ENCODE measurements at places on chromosomes 4 and X.

GRCh38 chr4:139153411-139154133 is 23.4 kb downstream of the ELF2 start:
- no peak for DNase-seq

DNA sequence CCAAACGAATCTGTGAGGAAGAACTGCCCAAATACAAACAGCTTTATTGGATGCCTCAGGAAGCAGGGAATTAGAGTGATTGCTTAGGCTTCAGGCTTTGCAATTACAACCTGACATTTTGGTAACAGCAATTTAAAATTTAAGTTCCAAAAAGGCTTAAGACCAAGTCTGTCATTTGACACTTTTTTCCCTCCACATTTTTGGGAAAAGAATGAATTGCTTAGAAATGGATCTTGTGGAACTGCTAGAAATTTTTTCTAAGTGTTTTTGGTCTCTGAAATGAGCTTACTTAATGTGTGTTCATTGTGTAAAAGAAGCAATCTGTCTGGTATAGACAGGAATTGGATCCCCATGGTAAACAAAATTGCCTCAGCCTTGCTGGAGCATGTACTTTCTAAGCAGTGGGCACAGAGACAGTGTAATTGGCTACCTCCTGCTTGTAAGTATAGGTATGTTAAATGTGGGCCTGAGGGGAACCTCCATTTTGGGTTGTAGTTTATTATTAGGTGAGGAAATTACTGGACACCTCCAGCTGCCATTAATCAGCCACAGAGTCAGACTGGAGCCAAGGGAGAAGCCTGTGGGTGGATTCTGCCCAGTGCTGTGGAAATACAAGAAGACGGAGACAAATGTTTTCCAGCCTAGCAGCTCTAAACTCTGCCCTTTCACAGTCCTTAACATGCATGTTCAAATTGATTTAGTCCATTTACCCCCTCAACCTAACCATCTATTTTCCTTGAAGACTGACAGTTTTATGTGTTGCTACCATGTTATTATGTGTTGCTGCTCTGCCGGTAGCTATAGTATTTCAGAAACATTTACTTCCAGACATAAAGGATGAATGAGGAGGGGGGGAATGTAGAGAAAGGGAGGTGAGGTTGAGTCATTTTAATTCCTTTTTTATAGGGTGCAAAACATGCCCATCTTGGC is 473.0 kb downstream of the SPRY1 start:
- no peak for DNase-seq

GRCh38 chrX:136710325-136710951 is 62.5 kb downstream of the CD40LG start:
- no peak for DNase-seq

- DNase-seq: peak; percentile 68
These were observed 20.5 kb upstream of the ZNF81 start for GRCh38 chrX:47815901-47816845.

DNA sequence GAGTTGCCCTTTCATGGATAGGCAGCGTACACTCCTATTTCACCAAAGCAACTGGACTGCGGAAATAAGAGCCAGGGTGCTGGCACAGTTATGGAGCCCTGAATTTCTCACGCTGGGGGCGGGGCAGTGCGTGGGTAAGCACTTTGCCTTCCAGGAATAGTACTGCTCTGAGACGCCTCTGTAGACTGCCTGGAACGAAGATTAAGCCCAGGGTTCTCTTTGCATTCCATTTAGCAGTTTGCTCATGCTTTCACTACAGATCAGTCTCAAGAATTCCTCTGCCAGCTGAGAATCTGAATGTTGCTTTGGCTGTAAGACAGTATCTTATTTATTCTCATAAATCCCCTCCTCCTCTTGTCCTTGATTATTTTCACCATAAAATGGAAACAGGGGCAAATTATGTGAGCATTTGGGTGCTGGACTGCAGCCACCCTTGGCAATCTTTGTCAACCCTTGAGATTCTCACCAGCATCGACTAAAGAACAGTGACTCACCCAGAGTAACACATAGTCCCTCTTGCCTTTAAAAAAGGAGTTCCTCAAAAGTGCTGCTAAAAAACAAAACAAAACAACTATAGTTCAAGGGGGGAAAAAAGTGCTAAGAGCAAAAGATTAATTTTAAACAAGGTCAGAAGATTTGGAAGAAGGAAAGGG is 88.9 kb upstream of the CITED1 start:
- DNase-seq: no peak

DNA sequence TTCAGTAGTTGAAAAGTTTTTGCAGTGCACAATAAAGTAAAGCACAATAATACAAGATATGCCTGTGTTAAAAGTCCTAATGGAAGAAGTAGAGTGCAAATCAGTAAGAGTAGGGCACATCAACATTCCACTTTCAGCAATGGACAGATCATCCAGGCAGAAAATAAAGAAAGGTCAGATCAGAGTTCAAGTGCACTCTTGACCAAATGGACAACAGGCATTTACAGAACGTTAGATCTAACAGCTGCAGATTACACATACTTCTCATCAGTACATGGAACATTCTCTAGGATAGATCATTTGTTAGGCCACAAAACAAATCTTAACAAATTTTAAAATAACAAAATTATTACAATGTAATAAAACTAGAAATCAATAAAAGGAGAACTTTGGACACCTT is 1373.5 kb upstream of the PABPC4L start:
- DNase-seq: no peak

DNA sequence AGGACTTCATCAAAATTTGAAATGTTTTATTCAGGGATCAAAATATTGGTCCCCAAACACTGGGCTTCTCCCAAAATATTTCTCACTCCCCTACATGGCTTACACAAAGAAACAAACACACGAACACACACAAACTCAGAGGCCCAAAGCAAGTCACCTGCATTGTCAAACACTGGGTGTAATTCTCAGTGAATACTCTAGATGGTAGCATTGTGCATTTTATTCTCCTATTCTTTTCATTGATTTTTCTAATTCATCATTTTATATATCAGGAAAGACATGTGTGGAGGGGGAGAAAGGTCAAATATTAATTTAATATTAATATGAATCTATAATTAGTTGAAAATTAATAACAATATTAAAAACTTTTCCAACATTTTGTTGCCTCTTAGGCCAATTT is 72.3 kb upstream of the TNMD start:
- DNase-seq: no peak

DNA sequence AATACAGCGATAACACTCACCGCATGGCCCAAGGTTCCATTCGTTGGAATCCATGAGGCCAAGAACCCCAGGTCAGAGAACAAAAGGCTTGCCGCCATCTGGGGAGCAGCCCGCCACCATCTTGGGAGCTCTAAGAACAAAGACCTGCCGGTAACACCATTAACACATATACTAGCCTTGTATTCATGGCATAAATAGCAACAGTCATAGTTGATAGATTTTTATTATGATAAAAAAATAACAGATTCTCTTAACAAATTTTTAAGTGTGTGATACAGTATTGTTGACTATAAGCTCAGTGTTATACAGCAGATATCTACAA is 309.4 kb downstream of the GLUD2 start:
- DNase-seq: no peak

- no peak for DNase-seq
These were observed 76.4 kb upstream of the DCLK2 start for GRCh38 chr4:150001815-150002214.

DNA sequence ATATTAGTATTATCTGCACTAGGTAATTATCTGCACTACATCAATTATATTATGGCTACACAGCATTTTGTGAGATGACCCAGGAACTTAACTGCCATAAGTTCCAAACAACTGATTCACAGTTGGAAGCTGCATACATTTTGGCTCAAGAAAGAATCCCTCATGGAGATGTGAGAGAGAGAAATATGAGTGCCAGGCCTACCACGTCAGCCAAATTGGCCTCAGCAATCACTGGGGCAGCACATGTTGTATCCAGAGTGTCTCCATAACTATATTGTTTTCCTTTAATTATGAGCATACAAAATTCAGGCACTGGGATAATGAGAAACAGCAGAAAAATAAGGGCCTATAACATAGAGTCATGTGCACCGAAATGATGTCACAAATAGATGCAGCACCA is 174.2 kb upstream of the DMD start:
- DNase-seq: no peak

DNA sequence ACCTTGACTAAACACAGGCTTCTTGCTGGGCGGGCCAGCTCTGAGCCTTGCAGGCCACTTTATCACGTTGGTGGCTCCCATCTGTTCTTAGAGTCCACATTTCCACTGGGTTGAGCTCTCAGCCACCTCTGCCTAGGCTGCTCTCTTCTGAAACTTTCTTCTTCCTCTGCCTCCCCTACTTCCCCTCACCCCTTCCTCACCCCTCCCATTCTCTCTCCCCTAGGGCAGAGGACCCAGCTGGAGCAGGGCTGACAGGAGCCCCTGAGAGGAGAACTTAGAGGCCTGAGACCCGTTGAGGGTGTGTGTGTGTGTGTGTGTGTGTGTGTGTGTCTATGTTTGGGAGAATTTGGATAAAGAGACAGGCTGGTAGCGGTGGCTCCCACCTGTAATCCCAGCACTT is 19.9 kb upstream of the TMSB4X start:
- no peak for DNase-seq

DNA sequence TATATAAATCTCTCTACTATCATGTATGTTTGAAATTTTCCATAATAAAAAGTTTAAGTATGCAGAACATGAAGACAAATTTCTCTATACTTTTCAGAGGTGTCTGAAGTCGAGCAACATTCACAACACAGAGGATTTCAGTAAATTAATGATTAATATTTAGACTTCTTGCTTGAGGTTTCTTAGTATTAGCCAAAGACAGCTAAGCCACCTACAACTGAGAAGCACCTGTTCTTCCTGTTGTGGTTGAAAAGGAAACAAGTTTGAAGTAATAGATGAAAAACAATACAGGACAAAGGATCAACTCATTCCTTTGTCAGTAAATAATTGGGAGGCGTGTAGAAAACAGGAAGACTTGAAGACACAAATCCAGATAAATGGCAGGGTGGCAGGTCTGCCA is 21.1 kb downstream of the SCML1 start:
- no peak for DNase-seq

DNA sequence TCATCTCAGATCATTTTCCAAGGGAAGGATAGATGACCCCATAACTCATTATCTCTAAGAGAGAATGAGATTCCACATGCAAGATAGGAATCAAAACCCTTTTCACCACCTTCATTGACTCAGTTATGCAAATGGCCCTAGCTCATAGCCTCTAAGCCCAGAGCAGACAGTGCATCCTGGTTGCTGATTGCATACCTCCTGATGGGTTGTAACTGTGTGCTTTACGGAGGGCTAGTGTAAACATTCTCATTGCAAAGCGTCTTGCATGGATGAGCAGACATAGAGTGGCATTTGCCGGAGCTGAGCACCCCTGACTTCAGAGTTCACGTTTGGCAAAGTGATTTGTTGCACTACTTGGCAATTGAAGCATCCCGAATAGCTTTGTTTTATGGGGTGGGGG is 151.0 kb downstream of the VCX3A start:
- DNase-seq: peak; percentile 32

GRCh38 chrX:8183346-8183745 is 12.3 kb upstream of the VCX2 start:
- DNase-seq: no peak

DNA sequence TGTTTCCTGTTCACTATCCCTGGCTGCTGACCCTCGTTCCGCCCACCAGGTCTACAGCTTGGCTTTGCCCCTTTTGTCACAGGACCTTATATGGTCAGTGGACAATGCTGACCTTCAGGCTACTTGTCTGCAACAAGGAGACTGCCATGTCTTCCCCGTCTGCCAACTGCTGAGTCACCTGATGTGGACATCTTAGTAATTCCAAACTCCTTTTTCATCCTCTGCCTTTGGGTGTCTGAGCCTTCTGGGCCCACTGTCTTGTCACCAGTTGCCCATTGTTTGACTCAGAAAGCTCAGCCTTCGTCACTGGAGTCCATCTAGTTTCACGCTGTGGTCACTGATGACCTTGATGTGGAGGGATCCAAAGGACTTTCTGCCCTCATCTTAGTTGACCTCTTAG is 30.2 kb downstream of the GPRIN3 start:
- DNase-seq: no peak

Data from NT2/D1 (cell line).